ENCODE measurements at places on chromosomes 7 and 10.
A peak's percentile ranks its signal among the peaks of the same experiment; 100 is the strongest.

GRCh38 chr7:64905133-64905532 lies 2.1 kb downstream of the ZNF273 start:
- no peak for DNase-seq

GRCh38 chr10:51832652-51833383 lies 133.4 kb upstream of the CSTF2T start:
- DNase-seq, result peak; percentile 68

GRCh38 chr7:21030237-21030871 lies 243.7 kb upstream of the SP8 start:
- DNase-seq, result no peak

DNA sequence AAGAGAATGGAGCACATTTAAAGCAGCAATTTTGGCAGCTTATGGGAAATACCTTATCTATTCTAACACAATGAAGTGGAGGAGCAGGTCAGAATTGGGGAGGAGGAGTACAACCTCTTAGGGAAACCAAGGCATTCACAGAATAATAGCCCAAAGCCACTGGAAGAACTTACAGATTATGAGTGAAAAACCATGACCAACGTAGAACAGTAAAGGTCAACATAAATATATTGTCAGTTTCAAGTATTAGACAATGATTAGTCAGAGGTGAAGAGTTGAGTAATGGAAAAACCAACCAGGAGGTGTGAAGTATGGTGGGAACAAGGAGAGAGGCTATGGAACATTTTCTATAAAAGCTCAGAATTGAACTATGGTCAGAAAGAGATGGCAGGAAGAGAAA lies 304.3 kb upstream of the SP4 start:
- no peak for DNase-seq

DNA sequence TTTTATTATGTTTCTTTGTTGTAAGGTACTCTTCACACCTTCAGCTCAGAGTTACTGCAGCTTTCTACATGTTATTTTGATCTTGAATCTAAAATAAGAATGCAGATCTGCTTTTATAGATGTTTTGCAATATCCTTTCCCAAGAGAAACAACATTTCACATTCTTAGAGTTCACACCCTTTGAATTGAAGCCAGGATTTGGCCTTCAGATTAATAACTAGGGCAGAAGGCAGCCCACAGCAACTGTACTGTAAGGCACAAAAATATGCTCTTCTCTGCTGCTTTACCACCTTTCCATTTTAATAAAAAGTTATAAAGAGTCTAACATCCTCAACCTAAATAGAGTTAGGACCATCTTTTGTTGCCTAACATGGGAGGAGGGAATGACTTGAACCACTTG lies 224.7 kb downstream of the LHFPL3 start:
- no peak for DNase-seq

DNA sequence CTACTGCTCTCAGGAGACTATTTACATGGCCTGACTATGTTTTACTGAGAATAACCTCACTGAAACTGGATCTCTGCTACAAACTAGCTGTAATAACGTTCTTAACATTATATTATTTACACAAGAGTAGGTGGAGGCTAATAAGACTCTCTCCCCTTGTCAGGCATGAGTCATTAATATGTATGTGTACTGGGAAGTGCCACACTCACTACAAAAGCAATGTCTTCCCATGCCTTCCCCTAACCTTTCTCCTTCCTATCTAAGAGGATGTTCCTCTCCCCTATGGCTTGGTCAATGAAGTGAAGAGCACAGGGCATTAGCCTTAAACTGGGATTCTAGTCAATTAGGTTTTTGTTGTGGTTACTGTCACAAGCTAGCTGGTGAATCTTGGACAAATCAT lies 147.9 kb downstream of the DGKB start:
- DNase-seq, result peak; percentile 42

- peak; percentile 36 for DNase-seq
Observed at GRCh38 chr7:99709260-99709659, 25.7 kb downstream of the CYP3A7 start.

Data from SW480 (cell line).